Activated T-helper 1 cell treated with anti-CD3 and anti-CD28 coated beads, Interleukin-12 subunit alpha, Interleukin-12 subunit beta, Interleukin-2, Interleukin-4 antibody, amounts not matched to agents 30 ng/mL and 10 ng/mL and 1 ng/mL, durations not matched to agents 14 hours and 24 hours and 36 hours (primary cell): ENCODE measurements at places on chromosomes 5 and 9. TPM values are rescaled to one million over a fixed set of nuclear protein-coding genes. Genes with fewer than 3 reads are reported as not detected.

DNA sequence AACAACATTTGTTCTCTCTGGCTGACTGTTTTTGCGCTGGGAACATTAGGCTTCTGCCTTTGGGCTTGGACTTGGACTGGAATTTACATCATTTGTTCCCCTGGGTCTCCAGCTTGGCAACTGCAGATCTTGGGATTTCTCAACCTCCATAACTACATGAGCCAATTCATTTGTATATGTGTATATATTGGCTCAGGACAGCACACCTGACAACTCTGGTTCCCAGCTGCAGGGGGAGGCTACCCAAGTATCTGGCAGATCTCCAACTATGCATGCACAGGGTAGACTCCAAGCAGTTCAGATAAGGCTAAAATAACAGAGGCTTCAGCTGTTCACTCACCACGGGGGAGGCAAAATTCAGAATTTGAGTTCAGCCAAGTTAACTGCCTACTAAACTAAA, 31.6 kb upstream of the F2RL1 start:
- no peak overlapping the region for H3K4me3 ChIP-seq
- H3K4me1 ChIP-seq, result peaks cover 25% of the 10 kb centered on the region
- H3K27me3 ChIP-seq, result peaks cover 1% of the 10 kb centered on the region
- DNase-seq, result no peak

DNA sequence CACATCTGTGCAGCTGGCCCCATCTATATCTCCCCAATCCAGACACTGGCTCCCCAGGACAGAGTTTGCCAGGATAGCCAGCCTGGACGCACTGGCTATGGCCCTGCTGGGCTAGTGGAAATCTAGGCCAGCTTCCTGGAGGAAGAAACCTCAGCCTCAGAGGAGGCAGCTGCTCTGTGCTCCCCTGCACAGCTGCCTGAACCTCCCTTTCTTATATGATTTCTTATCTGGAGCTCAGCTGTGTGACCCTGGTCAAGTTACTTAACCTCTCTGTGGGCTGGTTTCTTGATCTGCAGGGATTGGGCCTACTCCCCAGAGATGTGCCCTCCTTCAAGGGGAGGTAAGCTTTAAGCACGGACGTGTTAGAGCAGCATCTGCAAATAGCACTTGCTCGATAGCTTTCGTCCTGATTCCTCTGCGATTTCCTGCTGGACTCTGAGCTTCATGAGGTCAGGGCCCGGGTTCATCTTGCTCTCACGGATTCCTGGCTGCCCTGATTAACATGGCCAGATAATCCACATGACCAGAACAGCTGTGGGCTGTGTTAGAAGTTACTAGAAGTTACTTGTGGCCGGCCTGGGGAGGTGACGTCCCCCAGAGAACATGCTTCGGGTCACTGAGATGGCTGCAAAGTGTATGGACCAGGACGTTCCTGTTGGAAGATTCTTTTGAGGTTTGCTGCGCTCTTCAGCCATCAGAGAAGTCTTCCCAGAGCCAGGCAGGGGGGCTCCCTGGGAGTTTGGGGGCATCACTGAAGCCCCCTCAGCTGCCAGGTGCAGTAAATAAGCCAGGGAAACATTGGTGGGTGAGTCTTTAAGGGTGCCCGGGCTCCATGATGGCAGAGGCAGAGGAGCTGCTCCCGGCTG, 14.5 kb downstream of the C9orf50 start:
- no peak for DNase-seq
- no peak overlapping the region for H3K4me3 ChIP-seq
- peak overlapping the region; percentile 29 for H3K27ac ChIP-seq
- peaks cover 60% of the 10 kb centered on the region for H3K4me1 ChIP-seq
- no peaks in the 10 kb centered on the region for H3K36me3 ChIP-seq

The C5orf46 gene
- total RNA-seq, result not detected in 2 replicates

DNA sequence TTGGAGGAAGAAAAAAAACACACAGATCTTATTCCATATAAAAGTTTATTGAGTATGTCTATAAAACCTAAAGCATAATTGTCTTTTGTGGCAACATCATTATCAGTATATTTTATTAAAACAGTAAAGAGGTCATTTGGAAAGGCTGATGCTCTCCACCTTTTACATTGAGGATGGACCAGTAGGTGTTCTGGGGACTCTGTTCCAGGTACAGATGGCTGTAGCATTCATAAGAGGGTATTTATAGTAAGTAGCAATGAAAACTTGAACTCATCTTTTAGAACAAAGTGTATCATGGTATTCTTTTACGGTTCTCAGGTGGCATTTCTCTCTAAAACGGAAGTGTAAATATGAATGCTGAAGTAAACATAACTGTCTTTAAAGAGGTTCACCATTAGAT, 1.8 kb downstream of the GABRA6 start:
- H3K27me3 ChIP-seq, result no peaks in the 10 kb centered on the region
- no peaks in the 10 kb centered on the region for H3K36me3 ChIP-seq
- no peaks in the 10 kb centered on the region for H3K4me1 ChIP-seq
- DNase-seq, result no peak
- H3K4me3 ChIP-seq, result no peak overlapping the region

DNA sequence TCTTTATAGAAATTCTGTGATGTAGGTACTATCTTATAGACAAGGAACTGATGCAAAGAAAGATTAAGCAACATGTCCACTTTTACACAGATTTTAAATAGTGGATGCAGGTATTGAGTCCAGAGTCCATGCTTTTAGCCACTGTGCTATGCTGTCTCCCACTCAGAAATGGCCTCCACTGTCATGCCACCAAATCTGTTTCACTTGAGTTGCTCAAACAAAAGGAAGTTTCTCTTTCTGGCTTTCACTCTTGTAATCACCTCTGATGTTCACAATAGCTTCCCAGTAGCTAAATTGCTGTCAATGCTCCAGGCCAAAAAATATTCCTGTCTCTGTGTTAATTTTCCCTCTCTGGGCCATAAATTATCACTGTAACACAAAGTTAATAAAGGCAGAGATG, 77.0 kb upstream of the RASA1 start:
- no peak overlapping the region for H3K27ac ChIP-seq
- H3K4me1 ChIP-seq, result peaks cover 24% of the 10 kb centered on the region
- peaks cover 1% of the 10 kb centered on the region for H3K36me3 ChIP-seq
- no peak overlapping the region for H3K4me3 ChIP-seq

DNA sequence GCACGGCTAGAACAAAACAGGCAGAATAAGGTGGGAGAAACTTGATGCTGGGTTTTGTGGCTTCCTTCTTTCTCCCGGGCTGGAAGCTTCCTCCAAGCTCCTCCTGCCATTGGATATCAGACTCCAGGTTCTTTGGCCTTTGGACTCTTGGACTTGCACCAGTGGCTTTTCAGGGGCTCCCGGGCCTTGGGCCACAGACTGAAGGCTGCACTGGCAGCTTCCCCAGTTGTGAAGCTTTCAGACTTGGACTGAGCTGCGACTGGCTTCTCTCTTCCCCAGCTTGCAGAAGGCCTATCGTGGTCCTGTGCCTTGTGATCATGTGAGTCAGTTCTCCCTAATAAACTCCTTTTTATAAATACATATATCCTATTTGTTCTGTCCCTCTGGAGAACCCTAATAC, 364.4 kb downstream of the DNAH5 start:
- no peaks in the 10 kb centered on the region for H3K36me3 ChIP-seq
- H3K4me1 ChIP-seq, result no peaks in the 10 kb centered on the region
- no peak overlapping the region for H3K4me3 ChIP-seq
- H3K27me3 ChIP-seq, result no peaks in the 10 kb centered on the region

DNA sequence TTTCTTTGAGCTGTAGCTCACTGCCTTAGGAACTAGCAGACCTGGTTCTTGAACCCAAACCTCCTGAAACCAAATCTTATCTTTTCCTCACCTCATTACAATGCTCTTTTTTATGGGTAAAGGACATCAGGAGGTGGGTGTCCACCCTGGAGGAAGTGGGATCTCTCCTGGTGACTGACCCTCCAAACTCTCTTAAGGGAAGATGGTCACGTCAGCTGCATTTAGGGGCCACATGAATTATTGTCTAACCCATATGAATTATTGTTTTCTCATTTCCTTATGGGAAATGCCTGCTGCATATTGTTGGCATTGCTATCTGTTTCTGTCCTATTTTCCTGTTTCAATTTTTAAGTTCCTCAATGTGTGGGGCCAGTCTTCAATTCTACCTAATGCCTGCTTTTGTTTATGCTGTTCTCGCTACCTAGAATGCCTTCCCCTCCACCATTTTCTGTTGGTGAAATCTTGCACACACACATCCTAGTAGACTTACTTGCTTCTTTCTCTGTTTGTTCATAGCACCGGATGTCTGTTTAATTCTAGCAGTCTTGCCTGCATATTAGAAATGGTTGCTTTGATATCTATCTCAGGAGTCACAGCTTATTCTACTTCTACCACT, 22.0 kb upstream of the SPINK1 start:
- peaks cover 14% of the 10 kb centered on the region for H3K27me3 ChIP-seq
- no peak overlapping the region for H3K27ac ChIP-seq
- peaks cover 5% of the 10 kb centered on the region for H3K4me1 ChIP-seq

DNA sequence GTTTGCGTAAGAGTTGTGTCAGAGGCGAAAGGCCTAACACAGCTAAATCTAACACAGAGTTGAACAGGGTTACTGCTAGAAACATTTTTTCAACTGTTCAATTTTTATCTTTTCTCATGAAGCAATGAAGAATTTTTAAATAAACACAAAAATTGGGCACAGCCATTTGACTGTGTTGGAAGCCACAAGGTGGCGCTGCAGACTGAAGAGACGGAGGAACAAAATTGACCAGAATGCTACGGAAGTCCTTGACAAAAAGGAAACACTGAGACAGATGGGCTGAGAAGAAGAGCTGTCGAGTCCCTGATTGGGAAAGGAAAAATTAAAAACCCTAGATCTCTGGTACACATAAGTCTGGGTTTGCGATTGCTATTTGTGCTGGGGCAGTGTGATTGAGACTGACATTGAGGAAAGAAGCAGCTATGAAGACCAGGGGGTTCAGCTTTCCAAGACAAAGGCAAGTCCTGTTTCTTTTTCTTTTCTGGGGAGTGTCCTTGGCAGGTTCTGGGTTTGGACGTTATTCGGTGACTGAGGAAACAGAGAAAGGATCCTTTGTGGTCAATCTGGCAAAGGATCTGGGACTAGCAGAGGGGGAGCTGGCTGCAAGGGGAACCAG, at the start of gene PCDHB9:
Gene PCDHB9, plus strand, starts transcription at position 265 of the 616 bp plus-strand sequence. Its CDS starts 158 bp downstream, at position 423.
- DNase-seq, result no peak
- H3K4me1 ChIP-seq, result no peaks in the 10 kb centered on the region
- no peaks in the 10 kb centered on the region for H3K36me3 ChIP-seq
- no peak within 1 kb of the TSS for H3K27ac ChIP-seq
- H3K4me3 ChIP-seq, result no peak within 1 kb of the TSS

The CAMLG gene
- 25.9 and 26.9 TPM in 2 replicates for total RNA-seq

- peak overlapping the region; percentile 74 for H3K27ac ChIP-seq
- H3K27me3 ChIP-seq, result no peaks in the 10 kb centered on the region
- no peak for DNase-seq
- peaks cover 20% of the 10 kb centered on the region for H3K36me3 ChIP-seq
Observed at GRCh38 chr9:110125763-110126351, 82.1 kb downstream of the C9orf152 start.

GRCh38 chr5:178524093-178524882, 65.9 kb downstream of the COL23A1 start:
- no peaks in the 10 kb centered on the region for H3K27me3 ChIP-seq
- no peaks in the 10 kb centered on the region for H3K4me1 ChIP-seq
- no peak overlapping the region for H3K4me3 ChIP-seq
- DNase-seq, result no peak
- no peak overlapping the region for H3K27ac ChIP-seq

The GRM6 gene
- not detected in 2 replicates for total RNA-seq

DNA sequence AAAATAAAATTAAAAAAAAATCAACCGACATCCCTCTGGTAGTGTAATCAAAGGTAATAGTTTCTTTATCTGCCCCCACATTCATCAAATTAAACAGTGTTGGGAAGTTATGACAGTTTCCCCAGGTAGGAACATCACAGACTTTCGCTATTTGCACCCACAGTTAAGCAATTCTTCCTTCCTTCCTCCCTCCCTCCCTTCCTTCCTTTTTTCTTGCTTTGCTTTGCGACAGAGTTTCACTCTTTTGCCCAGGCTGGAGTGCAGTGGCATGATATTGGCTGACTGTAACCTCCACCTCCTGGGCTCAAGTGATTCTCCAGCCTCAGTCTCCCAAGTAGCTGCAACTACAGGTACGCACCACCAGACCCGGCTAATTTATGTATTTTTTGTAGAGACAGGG, 10.8 kb upstream of the BICD2 start:
- no peak overlapping the region for H3K4me3 ChIP-seq
- peaks cover 4% of the 10 kb centered on the region for H3K4me1 ChIP-seq
- DNase-seq, result no peak
- H3K36me3 ChIP-seq, result no peaks in the 10 kb centered on the region
- H3K27ac ChIP-seq, result no peak overlapping the region

DNA sequence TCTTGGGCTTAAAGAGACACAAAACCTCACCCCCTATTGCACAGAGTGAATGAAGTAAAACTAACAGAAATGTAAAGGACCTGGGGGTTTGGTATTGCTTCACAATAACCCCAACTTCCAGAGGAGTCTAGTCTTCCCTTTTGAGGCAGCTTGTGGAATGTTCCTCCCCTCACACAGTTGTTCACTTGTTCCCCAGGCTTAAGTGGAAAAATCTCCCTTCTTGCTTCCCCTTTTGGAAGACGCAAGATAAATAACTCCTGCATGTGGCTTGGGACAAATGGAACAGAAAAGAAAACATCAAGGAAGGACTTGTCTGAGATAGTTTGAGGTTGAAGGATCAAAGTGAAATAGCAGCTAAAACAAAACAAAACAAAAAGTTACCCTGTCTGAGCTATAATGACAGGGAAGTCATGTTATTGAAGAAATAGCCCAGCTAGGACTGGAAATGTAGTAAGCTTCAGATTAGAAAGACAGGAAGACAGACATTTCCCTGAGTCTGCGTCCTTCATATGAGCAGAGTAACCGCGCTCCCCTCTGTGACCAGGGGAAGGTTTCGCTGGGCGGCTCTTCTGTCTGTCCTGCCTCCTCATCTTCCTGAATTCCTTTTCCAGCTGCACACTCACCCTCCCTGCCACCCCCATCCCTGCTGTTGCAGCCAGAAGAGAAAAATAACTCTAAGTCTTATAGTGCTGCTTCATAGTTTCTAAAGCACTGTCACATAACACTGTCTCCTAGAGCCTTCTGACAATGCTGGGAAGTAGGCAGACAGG, 8.8 kb downstream of the SPARC start:
- H3K4me3 ChIP-seq, result no peak overlapping the region
- H3K27ac ChIP-seq, result no peak overlapping the region
- DNase-seq, result no peak
- H3K27me3 ChIP-seq, result peaks cover 7% of the 10 kb centered on the region
- peaks cover 8% of the 10 kb centered on the region for H3K4me1 ChIP-seq

The NRARP gene
- total RNA-seq, result 15.2 and 15.4 TPM in 2 replicates

- H3K36me3 ChIP-seq, result peaks cover 3% of the 10 kb centered on the region
- H3K4me3 ChIP-seq, result no peak overlapping the region
- DNase-seq, result no peak
- H3K4me1 ChIP-seq, result peaks cover 5% of the 10 kb centered on the region
- H3K27ac ChIP-seq, result no peak overlapping the region
Observed at GRCh38 chr5:175874462-175875139, 3.2 kb downstream of the CPLX2 start.

DNA sequence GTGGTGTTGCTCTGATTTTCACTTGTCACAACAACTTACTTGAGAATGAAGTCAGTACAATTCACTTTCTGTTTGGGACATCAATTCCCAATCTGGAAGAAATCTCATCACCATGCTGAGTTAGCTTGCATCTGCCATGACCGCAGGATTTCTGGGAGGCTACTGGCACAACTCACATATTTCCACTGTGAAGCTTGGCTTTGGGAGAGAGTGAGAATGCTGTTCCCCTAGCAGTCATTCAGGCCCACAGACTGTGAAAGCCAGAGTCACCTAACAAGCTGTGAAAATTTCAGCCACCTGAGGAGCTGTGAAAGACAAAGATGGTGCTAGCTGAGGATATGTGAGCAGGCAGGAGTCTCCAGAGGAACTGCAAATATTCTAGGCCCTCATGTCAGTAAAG, 365.2 kb upstream of the TUSC1 start:
- H3K4me3 ChIP-seq, result no peak overlapping the region
- H3K36me3 ChIP-seq, result no peaks in the 10 kb centered on the region
- DNase-seq, result no peak
- H3K4me1 ChIP-seq, result no peaks in the 10 kb centered on the region
- no peak overlapping the region for H3K27ac ChIP-seq
- no peaks in the 10 kb centered on the region for H3K27me3 ChIP-seq
